HuH-7.5 (cell line): ENCODE measurements at places on chromosomes 5 and 9.

DNA sequence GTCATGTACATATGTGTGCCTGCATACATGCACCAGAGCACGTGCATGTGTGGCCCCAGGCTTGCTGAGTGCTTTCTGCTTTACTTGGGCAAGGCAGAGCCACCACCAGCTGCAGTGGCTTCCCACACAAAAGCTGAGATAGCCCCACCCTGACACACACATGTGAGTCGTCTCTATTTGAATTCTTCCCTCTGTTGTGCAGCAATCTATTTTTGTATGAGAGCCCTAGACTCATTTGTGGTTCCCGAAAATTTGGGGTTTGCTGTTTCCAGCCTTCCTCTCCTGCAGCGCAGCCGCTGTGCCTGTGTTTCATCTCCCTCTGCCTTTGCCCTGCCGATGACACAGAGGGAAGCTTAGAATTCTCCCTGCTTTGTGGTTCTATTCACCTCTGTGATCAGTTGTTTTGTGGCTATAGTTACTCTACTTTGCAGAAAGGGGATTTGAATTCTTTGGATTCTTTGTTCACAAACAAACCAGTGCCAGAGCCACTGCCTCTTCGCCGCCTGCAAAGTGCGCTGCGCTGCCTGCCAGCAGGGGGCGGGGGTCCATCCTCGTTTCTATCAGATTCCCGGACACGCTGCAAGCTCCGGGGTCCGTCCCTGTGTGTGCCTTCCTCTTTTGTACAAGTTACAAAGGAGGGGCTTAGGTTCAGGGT, 95.8 kb upstream of the DAP start:
- peak; percentile 50 for DNase-seq

- no peak for DNase-seq
Measured at GRCh38 chr9:111236332-111236731, 93.7 kb downstream of the OR2K2 start.

DNA sequence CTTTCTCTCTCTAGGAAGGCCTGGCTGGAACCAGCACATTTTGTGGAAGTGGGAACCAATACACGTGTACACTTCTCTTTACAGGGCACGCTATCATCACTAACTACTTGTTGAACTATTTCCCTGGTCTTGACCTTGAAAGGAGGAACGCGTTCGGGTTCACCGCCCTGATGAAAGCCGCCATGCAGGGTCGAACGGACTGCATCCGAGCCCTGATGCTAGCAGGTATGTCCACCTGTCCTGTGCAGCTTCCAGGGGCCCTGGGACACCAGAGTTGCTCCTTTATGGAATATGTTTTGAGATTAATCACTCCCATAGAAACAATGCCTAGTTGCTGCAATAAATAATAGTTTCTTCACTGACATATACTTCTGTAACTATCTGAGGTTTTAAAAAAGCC, 74.1 kb downstream of the ANKRD33B start:
- DNase-seq = no peak

DNA sequence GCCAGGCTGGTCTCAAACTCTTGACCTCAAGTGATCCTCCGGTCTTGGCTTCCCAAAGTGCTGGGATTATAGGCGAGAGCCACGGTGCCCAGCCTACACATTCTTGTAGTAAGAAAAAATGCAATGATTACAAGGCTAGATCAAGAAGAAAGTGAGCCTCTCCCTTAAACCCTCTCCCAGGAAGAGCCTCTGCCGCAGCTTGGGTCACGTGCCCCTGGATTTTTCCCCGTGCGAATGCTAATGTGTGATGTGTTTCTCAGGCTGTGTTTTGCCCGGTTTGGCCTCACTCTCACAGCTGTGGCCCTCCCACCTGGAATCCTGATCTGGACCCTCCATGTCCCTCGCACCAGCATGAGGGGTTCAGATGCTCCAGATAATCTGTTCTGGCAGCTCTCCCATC, 6.9 kb downstream of the PLPP7 start:
- DNase-seq = no peak

DNA sequence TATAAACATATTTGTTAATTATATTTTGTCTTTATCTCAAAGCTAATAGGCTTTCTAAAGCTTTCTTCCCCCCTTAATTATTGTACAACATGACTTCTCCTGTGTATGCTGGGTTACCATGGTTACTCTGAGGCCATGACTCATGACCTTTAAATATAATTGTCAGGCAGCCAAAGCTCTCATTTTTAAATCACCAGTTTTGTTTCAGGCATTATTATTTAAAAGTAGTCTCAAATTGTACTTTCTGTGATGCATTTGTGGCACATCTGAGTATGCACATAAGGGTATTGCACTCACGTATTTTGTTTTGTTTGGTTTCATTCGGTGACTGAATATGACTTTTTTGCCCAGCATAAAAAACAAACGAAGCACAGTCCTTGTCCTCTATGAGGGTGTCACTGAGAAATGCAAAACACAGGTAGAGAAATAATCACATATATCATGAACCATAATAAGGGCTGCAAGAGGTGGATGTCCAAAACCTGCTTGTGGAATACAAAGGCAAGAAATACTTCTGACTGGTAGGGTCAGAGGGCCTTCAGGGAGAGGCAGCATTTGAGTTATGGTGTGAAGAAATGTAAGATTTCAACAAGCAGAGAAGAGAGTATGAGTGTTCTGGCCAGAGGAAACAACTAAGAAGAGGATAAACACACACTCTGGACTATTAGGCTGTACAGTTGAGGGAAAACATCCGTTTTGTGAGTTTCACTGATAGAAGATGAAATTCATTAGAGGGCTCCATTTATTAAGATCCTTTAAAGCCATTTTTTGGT, 2.1 kb downstream of the CCDC192 start:
- no peak for DNase-seq
